ENCODE measurements at places on chromosomes 6 and 20.

- DNase-seq = no peak
These were observed 5.2 kb downstream of the MDC1 start for GRCh38 chr6:30711758-30712380.

DNA sequence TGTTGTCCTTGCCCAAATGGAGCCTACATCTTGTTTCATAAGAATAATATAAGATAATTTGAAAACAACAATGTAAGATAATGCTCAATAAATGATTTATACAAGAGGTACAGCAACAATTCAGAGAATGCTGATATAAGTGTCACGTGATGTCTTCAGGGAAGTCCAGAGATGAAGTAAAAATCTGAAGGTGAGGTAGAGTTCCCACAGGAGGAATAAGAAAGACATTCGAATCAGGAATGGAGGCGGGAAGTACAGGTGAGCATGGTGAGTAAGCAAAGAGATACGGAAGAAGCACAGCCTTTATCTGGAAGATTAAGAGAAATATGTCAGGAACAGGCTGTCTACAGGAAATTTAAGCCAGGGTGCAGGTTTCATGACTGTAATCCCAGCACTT is 165.9 kb upstream of the MARCKS start:
- DNase-seq = no peak

- DNase-seq = no peak
These were observed 26.2 kb upstream of the ENPP4 start for GRCh38 chr6:46103441-46104115.

DNA sequence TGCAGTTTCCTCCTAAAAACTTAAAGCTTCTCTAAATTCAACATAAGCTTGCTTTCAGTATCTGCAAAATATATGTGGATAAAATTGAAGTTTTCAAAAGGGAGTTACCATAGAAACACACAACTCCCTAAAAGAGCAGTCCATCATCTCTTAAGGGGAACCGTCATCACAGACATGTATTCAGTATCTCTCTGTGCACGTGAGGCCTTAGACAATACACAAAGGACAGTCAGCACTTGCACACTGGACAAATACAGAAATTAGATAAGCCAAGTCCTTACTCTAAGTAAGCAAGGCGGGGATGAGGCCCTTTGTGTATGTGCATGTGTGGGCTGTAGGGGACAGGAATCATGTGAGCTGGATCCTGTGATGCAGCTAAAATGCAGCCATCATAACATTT is 136.6 kb downstream of the BACH2 start:
- no peak for DNase-seq

DNA sequence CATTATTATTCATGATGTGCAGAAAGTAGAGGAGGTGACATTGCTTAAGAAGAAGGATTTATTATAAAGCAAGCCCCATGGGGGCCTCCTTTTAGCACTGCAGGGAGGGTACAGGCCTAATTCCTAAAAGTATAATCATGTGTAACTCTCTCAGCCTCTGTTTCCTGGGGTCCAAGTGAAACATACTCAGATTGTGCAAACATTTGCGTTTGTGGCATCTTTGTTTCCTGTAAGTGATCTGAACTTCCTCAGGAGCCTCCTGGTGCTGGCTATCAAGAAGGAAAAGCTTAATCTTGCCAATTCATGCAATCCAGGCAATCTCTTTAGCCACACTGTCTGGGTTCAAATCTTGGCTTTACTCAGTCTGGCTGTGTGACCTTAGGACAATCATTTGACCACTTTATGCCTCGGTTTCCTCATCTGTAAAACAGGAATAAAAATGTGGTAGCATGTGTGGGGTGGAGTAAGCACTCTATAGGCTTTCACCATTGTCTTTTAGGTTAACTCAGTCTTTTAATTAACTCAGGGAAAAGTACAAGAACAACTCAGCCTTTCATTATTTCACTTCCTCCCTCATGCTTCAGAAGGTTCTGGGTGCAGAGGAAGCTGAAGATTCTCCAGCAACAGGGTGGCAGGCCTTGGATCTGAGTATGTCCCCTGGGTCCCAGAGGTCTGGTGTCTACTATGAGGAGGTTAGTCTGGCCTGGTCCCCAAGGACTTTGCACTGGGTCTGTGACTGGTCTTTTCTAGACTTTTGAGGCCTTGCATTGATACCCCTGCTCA is 831 bp upstream of the SIRPB2 start:
- no peak for DNase-seq

- DNase-seq = no peak
These were observed 63.3 kb upstream of the TAB2 start for GRCh38 chr6:149254253-149254652.

GRCh38 chr6:84767526-84768201 is 3.3 kb upstream of the TBX18 start:
- DNase-seq = no peak

DNA sequence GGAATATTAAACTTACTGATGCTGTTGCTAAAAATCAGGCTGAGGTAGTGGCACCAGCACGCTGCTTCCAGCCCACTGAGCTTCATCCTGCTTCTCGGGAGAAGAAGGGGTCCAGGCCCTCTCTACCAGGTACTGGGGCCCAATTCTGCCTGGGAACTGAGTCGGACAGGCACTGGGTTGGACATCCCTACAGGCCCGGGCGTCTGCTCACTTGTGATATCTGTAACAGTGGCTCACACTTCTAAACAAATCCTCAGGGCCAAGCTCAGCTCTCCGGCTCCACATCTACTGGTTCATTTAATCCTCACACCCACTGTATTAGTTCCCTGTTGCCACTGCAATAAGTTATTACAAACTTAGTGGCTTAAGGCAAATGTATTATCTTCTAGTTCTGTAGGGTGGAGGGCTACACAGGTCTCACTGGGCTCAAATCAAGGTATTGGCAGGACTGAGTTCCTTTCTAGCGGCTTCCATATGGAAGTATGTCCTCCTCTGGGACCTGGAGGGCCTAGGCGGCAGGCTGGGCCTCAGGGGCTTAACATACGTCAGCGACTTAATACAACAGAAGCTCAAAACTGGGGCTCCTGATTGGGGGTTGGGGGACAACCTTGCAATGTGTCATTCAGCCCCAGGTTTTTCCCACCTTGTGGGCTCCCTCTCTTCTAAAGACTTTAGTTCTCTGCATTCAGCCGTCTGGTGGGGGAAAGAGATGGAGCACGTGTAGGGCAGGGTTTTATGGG is 1.6 kb upstream of the KCNK15 start:
- DNase-seq = no peak

DNA sequence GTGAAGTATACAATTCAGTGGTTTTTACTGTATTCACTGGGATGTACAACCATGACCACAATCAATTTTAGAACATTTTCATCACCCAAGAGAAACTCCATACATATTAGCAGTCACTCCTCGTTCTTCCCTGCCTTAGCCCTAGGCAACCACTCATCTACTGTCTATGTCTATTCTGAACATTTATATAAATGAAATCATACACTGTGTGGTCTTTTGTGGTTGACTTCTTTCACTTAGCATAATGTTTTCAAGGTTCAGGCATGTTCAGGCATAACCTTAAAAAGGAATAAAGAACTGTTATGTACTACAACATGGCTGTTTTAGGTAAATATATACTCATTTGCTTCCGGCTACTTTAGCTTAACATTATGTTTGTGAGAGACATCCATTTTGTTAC is 37.3 kb downstream of the BLTP3A start:
- DNase-seq = no peak

Measured in AG10803 (cell line).